ENCODE measurements at places on chromosomes 4 and X.

- DNase-seq = no peak
Measured at GRCh38 chrX:80432441-80432840, 12.2 kb downstream of the TENT5D start.

GRCh38 chr4:55993994-55994663 is 45.4 kb downstream of the CEP135 start:
- no peak for DNase-seq

DNA sequence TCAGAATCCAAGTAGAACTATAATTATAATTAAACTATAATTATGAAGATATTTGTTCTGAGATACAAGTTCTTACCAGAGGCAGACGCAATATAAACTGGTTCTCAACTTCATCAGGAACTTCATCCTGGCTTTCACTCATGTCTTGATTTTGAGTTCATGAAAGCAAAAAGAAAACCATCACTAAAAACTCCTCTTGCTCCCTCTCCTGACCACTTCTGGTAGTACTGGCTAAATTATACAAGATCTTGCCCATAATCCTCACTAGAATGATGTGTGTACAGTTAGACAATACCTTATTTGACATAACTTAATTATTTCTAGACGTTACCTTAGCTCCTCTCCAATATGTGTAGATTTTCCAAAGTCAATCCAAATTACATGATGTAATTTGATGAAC is 3.7 kb downstream of the TAF7L start:
- peak; percentile 13 for DNase-seq

GRCh38 chrX:24399550-24399949 is 39.1 kb downstream of the SUPT20HL1 start:
- DNase-seq = no peak

GRCh38 chr4:173504181-173504503 is 25.9 kb downstream of the HAND2 start:
- DNase-seq = no peak

DNA sequence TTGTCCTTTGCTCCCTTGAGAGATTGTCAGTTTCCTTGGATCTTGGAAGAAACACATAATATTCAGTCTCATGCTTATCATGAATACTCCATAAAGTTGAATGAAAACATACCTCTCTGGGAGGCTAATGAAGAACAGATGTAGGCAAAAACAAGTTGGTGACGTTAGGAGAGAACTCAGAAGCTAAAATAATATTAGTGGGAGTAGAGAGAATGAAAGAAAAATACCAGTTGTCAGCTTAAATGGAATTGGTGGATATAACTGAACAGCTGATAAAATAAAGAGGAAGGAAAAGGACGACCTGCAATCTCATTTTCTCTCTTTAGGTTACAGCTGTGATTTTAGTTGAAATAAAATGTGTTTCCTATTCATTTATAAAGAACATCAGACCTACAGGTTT is 124.8 kb downstream of the SNCA start:
- no peak for DNase-seq

GRCh38 chr4:140497405-140497746 is 717 bp downstream of the MGAT4D start:
- DNase-seq = no peak

DNA sequence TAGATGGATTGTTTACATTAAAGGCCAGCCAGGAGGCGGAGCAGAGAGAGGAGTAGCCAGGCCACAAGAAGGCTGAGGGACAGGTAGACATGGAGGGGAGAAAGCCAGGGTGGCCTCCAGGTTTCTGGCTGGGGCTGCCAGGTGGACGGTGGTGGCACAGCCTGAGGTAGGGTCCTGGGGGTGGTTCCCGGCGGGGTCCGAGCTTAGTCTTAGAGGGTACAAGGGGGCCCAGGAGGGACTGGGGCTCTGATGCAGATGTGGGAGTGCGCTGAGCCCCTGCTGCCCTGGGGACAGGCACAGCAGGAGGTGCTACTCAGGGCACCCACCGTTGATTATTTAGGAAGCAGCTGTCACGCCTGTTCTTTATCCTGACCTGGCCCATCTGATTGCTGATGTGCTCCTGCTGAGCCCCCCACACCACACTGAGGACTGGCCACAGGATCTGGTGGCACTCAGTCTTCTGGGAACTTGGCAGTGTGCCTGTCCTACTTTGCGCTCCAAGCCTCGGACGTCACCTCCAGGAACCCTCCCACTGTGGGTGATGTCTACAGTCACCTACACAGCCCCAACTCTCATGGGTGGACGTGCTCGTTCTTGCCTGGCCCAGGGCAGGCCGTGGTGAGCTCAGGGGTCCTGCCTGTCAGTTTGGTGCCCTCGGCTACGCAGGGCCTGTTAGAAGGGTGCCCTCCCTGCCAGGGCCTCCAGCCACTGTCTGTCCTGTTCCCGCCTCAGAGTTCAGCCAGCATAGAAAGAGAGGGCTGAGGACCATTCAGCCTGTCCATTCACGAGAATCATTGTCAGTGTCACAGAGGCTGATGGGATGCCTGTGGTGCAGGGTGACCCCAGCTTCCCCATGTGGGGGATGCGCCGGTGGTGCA is 12.0 kb downstream of the WFS1 start:
- no peak for DNase-seq

GRCh38 chrX:40278340-40279090 is 180.8 kb upstream of the BCOR start:
- DNase-seq = no peak

DNA sequence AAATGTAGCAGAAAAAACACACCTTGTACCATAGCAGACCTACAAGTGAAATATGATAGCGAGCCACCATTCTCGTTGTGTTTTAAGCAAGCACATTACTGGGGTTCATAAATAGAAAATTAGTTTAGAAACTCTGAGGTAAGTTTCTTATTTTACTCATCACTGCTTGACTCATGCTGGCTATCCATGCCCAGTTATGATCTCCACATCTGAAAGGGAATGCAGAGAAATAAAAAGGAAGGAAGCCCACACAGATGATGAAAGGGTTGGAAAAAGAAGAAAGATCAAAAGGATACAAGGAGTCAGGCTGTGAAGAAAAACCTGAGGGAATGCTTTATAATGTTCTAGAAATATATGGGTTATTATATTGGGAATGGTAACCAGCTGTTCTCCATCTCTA is 54.5 kb downstream of the CAMK2D start:
- DNase-seq = no peak

GRCh38 chr4:159489646-159490045 is 386.8 kb downstream of the RAPGEF2 start:
- DNase-seq = no peak

DNA sequence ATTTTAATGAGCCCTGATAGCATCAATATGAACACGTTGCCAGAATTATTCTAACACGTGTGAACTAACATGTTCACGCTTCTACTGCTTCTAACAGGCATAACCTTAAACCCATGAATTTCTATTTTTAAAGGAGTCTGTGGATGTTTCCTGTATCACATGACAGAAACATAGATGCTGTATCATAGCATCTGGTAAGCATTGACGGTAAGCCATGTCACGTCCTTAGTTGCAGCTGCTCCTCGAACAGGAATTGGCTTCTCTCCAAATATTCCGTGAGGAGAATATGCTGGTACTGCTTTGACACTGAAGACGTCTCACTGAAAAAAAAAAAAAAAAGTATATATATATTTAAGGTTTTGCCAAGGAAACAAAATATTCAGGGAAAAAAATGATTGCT is 105.1 kb upstream of the MXRA5 start:
- DNase-seq = peak; percentile 22

- DNase-seq = no peak
Measured at GRCh38 chr4:44159991-44160390, 288.6 kb downstream of the KCTD8 start.

DNA sequence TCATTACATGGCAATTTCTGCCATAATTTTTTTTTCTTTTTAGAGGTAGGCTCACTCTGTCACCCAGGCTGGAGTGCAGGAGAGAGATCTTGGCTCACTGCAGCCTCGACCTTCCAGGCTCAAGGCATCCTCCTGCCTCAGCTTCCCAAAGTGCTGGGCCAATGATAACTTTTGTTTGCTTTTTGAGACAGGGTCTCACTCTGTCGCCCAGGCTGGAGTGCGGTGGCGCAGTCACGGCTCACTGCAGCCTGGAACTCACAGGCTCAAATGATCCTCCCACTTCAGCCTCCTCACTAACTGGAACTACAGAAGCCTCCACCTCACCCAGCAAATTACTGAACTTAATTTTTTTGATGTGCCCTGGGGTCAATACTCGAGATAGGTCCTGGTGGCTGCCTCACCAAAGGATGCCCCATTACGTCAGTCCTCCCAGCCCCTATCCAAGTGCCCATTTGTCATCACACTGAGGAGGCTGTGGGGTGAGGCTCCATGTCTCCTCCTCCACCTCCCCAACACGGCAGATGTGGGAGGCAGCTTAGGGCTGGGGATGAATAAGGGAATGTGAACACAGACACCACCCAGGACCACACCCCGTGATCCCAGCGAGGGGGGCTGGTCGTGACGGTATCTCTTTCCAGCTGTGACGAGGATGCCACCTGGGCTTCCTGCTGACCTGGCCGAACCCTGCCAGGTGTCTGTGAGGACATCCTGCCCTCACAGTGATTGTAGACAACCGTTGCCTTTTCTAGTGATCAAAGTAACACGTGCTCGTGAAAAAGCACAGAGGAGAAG is 12.4 kb upstream of the NKX1-1 start:
- DNase-seq = no peak

DNA sequence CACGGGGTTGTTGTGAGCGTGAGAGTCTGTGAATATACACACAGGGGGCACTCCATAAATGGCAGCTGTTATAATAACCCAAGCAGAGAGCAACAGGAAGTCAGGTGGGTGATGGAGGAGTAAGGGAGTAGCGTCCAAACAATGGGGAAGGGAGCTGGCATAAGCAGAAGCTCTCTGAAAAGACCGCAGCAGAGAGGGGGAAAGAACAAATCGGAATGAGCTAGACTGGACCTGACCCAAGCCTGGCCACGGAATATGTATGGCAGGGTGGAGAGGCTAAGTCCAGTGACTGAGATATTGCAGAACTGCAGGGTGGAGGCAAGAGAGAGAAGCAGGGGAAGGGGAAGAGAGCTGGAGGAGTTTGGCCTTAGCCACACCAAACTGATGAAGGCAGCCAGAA is 6.5 kb upstream of the GJB1 start:
- peak; percentile 76 for DNase-seq

DNA sequence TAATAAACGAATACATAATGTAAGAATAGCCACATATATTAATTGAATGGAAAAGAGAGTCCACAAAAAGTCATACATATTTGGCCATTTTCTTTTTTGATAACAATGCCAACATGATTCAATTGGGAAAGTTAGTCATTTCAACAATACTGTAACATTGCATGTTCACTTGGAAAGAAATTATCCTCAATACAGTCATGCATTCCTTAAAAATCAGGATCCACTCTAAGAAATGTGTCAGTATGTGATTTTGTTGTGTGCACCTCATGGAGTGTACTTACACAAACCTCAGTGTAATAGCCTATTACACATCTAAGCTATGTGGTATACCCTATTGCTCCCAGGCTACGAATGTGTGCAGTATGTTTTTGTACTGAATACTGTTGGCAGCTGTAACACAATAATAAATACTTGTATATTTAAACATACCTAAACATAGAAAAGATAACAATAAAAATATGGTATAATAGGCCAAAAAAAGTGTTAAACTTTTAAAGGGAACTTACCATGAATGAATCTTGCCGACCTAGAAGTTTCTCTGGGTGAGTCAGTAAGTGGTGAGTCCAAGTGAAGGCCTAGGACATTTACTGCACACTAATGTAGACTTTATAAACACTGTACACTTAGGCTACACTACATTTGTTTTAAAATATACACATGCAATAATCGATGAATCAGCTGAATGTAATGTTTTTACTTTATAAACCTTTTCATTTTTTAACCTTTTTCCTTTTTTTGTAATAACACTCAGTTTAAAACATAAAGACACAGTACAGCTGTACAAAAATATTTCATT is 806.8 kb downstream of the PCDH18 start:
- DNase-seq = no peak

DNA sequence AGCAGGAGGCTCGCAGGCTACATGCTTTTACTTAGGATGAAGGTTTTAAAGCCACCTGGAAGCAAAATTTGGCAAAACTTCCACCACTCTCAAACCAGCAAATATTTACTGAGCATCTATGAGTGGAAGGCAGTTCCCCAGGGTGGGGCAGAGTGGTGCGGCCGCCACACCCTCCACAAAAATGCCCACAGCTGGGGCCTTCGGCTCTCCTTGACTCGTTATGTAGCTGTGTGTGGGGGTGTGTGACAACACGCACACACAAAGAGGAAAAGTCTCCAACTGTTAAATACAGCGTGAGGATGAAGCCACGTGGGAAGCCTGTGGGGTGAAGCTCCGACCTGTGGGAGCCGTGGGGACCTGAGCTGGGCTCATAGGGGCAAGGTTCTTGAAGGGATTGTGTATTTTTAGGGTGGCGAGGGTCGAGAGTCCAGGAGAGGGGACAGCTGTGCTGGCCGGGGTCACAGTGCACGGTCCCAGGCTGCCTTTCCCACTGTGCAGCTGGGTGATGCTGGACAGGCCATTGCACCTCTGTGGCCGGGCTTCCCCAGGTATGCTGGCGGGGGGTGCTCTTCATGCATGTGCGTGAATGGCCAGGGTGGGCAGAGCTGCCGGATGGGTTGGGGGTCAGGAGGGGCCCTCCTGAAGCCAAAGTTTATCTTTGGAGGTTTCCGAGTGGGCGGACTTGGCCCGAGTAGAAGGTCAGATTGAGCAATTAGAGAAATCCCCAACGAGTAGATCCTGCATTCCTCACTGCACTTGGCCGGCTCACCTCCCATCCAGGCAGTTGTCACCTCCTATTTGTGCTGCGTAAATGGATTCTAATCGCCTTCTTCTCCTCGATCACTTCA is 25.4 kb downstream of the SORCS2 start:
- DNase-seq = no peak
